Stimulated activated CD8-positive, alpha-beta memory T cell treated with anti-CD3 and anti-CD28 coated beads, Interleukin-4, amount 100 ng/mL, for 1 hour (primary cell): ENCODE measurements at places on chromosomes 5 and 9.

- DNase-seq: no peak
These were observed 91.8 kb upstream of the TNC start for GRCh38 chr9:115209601-115210306.

GRCh38 chr9:135941288-135941995, 19.7 kb downstream of the UBAC1 start:
- DNase-seq: no peak

DNA sequence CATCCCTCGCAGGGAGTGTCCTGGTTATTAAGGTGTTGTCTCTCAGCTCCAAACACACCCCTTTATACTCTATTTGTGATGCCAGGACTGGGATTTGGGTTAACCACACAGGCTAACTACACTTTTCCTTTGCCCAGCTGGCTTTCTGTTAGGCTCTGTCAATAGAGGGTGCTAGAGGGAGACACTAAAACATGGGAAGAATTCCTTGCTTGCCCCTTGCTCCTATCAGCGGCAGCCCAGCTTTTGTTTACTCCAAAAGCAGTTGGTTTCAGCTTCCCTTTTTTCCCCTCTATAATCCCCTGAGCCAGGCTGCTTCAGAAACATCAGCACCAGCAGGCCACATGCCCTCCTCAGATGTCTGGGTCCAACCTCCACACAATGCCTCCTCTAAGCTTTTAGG, 297.1 kb downstream of the KCTD16 start:
- no peak for DNase-seq

DNA sequence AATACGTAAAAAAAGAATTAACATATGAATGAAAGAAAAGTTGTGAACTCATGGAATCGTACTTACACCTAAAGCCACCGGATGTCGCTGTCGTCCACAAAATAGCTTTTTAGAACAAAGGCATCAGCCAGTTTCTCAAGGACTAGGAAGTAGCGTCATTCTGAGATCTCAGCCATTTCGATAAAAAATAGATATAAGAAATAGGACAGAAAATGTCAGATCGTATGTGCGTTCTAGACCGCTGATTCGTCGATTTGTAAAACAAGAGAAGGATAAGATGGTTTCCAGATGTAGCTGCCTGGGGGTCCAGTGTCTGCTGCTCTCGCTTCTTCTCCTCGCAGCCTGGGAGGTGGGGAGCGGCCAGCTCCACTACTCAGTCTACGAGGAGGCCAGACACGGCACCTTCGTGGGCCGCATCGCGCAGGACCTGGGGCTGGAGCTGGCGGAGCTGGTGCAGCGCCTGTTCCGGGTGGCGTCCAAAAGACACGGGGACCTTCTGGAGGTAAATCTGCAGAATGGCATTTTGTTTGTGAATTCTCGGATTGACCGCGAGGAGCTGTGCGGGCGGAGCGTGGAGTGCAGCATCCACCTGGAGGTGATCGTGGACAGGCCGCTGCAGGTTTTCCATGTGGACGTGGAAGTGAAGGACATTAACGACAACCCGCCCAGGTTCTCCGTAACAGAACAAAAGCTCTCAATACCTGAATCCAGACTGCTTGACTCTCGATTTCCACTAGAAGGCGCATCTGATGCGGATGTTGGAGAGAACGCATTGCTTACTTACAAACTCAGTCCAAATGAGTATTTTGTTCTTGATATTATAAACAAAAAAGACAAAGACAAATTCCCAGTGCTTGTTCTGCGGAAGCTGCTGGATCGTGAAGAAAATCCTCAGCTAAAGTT, at the start of gene PCDHA10:
Gene PCDHA10 (plus strand): TSS at position 126 of the 903 bp plus-strand sequence. CDS start 152 bp downstream, at position 278.
- DNase-seq: no peak

GRCh38 chr5:64980176-64980575, 211.4 kb downstream of the CWC27 start:
- no peak for DNase-seq

DNA sequence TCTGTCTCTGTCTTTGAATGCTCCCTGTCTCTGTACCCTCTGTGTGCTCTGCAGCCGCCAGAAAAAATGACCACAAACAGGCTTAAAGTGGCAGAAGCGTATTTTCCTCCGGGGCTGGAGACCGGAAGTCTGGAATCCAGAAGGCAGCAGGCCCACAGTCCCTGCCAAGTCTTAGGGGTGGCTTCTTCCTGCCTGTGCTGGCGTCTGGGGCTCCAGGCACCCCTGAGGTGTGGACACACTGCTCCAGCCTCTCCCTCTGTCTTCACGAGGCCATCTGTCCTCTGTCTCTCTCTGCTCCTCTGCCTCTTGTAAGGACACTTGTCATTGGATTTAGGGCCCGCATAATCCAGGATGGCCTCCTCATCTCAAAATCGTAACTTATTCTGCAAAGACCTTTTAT, 298.4 kb upstream of the IRX4 start:
- no peak for DNase-seq

GRCh38 chr9:75642522-75642921, 248.0 kb upstream of the PCSK5 start:
- DNase-seq: no peak

DNA sequence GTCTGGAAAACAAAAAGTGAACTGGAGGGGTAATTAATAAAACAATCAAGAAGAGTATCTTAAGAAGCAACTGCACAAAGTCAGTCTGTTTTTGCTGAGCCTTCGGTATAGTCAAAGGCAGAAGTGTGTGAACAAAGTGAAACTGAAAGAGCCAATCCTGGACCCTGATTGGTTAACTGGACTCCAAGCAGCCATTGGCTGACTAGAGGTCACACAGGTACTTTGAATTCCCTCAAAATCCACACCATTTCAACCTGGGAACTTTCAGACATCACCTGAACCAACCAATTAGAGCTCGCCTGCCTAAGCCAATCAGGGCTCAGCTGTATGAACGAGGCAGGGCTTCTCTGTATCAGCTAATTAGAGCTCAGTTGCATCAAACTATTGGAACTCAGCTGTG, 286.7 kb downstream of the TLE4 start:
- DNase-seq: no peak

DNA sequence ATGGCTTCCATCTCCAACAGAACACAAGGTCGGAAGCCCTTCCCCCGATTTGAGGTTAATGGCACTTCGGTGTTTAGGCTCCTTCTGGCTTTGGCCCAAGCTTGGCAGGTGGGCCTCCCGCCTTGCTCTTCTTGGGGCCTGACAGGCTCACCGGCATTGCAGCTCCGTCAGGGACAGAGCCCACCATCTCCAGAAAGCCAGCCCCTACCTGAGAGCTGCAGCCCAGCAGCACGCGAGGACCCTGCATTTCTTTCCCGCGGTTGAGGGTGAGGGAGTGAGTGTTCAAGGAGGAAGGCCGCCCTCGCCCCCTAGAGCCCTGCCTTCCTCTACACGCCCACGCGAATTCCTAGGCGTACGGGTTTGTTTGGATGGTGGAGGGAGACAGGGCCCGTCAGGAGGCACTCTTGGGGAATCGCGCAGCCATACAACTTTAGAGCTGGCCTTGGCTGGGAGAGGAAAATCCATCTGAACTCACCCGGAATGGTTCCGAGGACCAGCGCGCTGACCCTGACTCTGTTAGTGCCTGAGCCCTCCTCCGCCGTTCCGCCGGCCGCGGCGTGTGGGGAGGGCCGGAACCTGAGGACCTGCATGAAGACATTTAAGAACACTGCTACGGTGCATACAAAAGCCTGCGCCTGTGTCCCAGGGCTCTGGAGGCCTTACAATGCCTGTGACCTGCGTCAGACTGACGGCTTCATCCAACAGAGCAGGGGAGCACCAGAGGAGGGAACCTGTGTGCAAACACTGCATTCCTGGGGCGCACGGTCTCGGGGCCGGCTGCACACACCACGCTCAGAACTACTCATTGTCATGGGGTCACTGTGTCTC, 73.8 kb downstream of the MRPL36 start:
- no peak for DNase-seq

- DNase-seq: no peak
These were observed 177.9 kb upstream of the KLF4 start for GRCh38 chr9:107667231-107668070.

DNA sequence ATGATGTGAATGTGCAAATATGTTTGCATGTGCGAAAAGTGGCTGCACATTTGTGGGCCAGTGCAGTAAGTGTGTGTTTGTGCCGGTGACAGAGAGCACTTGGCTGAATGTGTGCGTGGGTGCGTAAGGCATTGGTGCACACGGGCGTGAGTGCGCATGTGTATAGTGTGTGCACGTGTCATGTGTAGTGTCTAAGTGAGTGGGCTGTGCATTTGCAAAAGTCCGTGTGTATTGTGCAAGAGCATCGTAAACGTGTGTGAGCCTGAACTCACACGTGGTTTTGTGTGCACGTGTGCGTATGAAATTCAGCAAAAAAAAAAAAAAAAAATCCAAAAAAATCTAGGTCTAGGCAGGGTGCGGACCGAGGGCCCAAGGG, 6.5 kb upstream of the EBF1 start:
- no peak for DNase-seq

DNA sequence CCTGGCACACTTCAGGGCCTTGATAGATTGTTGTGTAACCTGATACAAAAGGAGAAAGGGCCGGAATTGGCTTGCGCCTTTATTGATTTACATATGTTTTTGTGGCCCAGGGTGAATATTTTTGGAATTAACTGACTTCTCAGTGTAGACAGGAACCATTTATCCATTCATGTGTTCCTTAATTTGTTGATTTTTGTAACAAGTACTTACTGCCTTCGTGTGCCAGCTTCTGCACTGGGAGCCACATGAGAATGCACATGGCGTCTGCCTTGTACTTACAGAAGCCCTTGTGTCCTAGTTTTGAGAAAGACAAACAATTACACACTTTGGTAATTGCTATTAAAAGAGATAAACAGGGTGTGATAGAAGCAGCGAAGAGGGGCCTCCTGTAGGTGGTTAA, 26.4 kb downstream of the EHMT1 start:
- DNase-seq: no peak

DNA sequence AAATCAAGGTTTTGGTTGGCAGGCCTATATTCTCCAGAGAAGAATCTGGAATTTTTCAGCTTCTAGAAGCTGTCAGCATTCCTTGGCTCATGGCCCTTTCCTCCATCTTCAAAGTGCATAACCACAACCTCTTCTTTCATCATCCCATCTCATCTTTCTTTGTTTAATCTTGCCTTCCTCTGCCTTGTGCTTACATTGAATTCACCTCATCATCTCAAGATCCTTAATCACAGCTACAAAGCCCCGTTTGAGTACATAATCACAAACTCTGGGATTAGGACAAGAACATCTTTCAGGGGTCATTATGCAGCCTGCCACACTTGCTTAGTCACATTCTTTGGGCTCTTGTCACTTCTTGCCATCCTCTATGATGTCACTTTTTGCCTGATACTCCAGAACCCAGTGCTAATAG, 130.3 kb downstream of the FOXD1 start:
- DNase-seq: no peak
